Cortex of kidney (tissue), 1 donor: ENCODE measurements at places on chromosomes 6 and 20.

DNA sequence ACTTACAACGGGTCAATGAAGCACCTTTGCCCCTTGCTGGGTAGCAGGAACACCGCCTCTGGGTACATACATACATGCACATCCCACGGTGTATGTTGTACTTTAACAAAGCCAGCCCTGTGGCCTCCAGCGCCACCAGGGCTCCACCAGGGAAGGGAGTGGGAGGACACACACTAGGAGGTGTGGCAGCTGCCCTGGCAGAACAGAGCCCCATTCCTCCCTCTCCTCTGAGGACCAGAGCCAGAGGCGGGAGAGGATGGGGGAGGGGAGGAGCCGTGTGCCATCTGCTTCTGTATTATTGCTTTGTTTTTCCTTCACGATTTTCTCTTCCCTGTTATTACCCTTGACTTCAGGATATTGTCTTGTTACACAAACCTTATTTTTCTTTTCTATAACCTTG, 105.8 kb upstream of the TRAF3IP2 start:
- no peak for DNase-seq

- no peak for DNase-seq
These were observed 24.0 kb upstream of the PHACTR3 start for GRCh38 chr20:59580146-59580946.

DNA sequence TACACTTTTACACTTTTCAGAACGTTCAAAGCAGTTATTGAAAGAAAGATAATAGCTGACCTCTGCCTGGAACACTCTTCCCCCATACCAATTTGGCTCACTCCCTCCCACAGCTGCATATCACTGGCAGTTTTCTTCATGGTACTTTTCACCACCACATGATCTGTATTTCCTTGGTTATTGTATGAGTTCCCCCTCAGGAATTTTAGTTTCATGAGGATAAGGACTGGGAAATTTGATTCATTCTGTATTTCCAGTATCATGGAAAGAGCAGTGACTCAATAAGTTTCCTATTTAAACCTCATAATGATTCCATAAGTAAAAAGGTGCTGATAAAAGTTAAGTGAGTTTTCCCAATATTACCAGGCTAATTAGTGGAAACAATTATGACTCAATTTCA, 16.0 kb downstream of the HTR1B start:
- DNase-seq, result no peak

DNA sequence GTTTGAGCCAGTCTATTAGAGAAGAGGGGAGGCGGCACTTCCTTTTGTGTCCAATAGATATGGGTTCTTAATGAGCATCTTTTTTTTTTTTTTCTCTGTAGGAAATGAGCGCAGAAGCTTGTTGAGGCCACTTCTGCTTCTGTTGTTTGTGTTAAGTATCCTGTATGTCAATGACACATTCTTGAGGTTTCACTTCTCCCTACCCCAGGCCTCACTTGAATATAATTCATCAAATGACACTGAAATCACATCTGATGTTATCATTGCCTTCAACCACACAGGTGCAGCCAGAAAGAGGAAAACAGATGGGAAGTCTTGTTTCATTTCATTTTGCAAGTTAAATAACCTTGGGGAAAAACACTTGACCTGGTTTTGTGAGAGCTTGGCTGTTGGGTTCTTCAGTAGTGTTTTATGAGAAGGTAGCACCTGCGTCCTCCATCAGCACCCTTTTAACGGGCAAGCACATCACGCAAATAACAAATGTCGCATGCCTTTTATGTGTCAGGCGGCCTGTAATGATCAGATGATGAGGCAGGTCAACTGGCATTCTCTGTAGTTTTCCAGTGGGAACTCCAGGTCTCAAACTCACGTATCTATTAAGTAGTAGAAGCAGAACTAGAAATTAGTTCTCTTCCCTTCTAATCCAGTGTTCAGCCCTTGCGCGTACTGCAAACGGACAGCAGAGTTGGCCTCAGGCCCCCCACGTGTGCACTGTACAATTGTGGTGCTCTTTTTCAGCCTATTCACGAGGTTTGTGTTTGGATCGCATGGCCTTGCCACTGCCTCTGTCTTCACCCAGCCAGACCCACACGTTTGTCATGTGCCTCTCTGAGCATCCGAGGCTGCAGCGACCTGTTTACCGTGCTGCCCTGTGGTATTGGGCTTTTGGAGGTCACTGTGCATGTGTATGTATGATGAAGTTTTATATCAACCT, 23.5 kb downstream of the PLEKHG1 start:
- no peak for DNase-seq

GRCh38 chr6:84498905-84499304, 265.5 kb downstream of the TBX18 start:
- DNase-seq, result no peak

- no peak for DNase-seq
These were observed 24.5 kb downstream of the ILRUN start for GRCh38 chr6:34671801-34672656.

- no peak for DNase-seq
These were observed 194.6 kb upstream of the LAMP5 start for GRCh38 chr20:9319687-9320384.

DNA sequence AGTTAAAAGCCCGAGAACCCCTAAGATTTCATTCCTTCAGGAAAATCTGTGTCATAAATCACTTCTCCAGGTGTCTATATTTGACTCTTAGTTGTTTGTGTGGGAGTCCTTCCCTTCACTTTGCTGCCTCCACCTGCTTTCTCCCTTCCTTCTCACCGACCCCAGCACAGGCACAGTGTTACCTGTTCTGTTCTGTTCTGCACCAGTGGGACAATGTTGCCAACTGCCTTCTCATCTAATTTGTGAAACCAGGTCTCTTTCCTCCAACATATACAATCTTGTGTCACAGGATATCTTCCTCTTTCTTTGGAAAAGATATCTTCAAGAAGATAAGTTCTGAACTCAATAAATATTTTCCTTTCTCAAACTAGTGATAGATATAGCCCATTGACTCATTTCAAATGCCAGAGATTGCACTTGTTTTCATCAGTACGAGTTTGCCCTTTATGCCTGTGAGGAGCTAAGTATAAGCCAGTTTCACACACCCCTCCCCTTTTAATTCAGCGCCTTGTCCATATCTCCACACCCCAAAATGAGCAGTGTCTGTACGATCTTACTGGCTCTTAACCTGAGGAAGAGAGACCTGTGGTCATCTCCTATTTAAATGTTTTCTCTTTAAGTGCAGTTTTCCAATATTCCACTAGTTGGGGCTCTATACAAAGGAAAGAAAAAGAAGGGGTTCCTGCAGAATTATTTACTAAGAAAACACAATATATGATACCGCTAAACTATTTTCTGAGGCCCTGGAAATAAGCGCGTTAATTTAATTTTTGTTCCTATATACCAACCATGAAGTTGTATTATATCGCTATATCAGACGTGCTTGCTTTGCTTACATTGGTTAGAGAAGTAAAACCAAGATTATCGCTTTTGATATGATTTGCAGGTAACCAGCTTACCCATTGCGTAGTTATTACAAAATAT, 81.6 kb upstream of the PREP start:
- DNase-seq, result no peak

DNA sequence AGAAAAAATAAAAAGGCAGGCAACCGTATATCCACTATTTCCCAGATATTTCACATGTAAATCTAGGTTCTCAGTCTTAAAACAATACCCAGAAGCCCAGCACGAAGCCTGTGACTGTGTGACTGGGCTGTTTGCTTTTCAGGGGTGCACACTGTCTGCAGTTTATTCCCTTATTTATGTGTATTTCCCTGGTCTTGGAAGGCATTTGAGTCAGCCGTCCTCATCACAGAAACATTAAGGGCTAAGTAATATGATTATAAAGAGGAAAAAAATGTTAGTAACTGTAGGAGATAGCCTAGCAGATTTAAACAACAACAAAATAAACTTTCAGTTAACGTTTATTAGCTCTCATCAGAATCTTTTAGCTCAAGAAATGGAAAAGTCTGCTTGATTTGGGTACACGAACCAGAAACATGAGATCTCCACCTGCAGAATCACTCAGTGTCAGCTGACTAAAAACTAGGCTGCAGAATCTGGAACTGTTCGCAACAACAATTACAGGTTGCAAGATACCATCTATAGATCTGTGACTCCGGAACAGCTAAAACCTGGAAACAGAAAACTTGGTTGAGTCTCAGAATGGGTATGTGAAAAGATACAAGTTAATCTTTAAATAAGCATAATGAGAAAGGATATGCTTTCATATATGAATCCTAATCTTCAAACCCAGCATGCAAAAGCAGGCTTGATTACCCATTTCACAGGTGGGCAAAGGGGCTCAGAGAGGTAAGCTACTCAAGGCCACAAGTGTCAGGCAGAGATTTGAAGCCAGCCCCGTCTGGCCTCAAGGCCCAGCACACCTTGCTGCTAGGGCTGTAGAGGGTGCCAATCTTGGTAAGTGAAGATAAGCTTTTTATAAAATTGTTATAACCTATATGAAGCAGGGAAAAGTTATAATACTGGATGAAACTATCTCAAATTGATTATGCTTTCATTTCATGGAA, 21.1 kb downstream of the GCLC start:
- no peak for DNase-seq

- DNase-seq, result no peak
These were observed 106.3 kb downstream of the GFRAL start for GRCh38 chr6:55433446-55434130.

- DNase-seq, result no peak
These were observed 4.7 kb upstream of the DNAJC5 start for GRCh38 chr20:63890201-63890576.
